Activated CD4-positive, alpha-beta T cell treated with anti-CD3 and anti-CD28 coated beads for 24 hours (primary cell): ENCODE measurements at places on chromosomes 3 and 15.

- no peak for DNase-seq
These were observed 620 bp upstream of the PYGO1 start for GRCh38 chr15:55588815-55589115.

DNA sequence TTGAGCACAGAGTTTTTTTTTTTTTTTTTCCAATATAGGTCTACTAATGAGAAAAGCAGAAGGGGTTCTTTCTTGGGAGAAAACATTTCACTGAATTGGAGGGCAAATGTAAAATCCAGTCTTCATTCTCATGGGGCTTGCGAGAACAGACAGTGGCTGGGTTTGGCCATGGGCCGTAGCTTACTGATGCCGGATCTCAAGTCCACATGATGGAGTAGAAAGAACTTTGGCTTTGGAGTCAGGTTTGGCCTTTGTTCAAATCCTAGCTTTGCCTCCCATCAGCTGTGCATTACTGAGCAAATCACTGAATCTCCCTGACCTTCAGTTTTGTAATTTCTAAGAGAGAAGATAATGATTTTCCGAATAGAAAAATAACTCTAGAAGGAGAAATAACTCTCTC, 59.7 kb downstream of the LMCD1 start:
- no peak for DNase-seq

GRCh38 chr3:74295479-74295878, 319.0 kb downstream of the CNTN3 start:
- no peak for DNase-seq

DNA sequence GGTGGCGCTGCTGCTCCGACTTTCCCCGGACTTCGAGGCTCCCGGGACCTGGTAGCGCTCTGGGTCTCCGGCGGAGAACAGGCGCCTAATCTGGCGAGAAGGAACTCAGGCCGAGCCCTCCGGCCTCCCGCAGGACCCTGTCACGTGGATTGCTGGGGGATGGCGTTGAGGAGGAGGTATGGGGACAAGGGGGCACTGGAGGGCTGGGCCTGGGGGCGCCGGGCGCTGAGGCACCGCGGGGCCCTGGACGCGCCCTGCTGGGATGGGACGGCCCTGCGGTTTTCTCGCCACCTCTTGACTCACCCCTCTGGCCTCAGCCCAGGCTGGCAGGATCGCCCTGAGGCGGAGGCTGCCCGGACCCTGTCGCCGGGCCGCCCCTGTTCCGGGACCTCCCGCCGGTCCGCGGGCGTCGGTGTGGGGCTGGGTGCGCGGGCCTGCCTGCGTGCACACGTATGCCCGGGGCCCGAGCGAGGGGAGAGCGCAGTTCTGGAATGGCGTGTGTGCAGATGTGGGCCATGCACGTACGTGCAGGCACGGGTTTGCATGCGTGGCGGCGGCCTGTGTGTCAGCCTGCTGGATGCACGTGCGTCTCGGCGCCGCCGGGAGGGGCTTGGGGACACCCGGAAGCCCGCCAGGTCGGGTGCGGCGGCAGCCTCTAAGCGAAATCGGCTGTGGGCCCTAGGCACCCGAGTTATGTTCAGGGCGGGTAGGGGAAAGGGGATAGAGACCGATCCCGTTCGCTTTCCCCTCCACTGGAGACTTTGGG, 752 bp downstream of the C15orf39 start:
- peak; percentile 64 for DNase-seq

- DNase-seq: no peak
These were observed 138.9 kb downstream of the CACNA1D start for GRCh38 chr3:53633197-53633787.

DNA sequence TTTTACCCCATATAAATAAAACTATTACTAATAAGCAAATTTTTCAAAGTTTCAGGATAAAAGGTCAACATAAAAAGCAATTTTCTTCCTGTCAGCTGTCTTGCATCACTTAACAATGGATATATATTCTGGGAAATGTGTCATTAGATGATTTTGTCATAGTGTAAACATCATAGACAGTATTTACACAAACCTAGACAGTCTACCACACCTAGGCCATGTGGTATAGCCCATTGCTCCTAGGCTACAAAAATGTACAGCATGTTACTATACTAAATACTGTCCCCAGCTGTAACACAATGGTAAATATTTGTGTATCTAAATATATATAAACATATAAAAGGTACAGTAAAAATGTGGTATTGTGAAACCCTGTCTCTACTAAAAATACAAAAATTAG, 156.7 kb downstream of the ANO10 start:
- DNase-seq: no peak

DNA sequence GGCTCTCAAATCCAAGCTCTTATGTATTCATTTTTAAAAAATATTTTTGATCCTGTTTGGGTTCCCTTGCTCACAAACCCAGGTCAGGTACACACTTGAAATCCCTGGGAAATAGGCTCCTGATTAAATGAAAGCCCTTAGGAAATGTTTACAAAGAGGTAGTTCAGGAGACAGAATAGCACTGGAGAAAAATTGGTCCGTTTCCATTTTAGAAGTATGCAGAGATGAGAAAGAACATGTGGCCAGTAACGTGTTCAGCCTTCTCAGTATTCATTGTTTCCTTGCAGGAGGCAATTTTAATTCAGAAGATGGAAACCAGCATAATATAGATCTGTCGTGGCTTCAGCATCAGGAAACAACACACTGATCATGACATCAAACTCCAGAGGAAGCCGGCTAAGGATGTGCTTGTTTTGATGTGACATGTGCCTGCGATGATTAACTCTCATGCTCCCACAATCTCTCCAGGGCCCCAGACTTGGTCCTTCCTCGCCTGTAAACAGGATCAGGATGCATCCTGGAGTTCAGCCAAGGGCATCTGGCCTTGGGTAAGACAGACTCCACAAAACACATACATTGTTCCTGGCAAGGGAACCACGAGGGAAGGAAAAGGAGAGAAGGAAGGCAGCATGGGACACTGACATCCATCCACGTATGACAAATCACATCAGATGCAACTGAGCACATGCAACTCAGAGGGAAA, 350.5 kb upstream of the THBS1 start:
- no peak for DNase-seq

- no peak for DNase-seq
These were observed 88.2 kb downstream of the FAM43A start for GRCh38 chr3:194773771-194774455.

- no peak for DNase-seq
These were observed 816.4 kb downstream of the ROBO1 start for GRCh38 chr3:78951342-78951945.

DNA sequence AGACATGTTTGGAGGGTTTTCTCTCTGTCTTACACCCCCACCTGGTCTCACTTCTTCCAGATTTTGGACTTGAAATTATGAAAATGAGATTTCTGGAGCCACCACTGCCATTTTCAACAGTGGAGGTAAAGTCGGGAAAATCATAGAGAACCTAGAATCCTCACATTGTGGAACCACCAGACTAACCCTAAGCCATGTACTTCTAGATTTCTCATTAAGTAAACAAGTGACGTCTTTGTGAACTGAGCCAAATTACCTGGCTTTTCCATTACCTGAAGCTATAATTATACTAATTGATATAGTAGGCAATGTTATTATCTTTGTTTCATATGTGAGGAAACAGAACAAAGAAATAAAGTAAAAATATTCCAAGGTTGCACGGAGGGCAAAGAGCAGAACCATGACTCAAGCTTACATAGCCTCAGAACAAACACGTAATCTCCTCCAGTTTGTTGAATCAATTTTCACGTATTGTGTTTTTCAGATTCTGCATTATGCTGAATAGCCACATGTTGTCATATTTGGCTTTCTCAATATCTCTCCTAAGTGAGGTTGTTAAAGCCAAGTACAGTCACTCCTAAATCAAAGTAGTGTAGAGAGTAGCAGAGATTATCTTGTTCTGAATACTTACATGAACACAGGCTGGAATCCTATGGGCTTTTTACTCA, 101.3 kb upstream of the CMC1 start:
- no peak for DNase-seq

GRCh38 chr3:160455846-160456245, 6.3 kb upstream of the TRIM59 start:
- no peak for DNase-seq

- DNase-seq: no peak
These were observed 455.2 kb upstream of the ARPP21 start for GRCh38 chr3:35183927-35184675.

GRCh38 chr3:183534249-183534648, 21.3 kb downstream of the KLHL6 start:
- no peak for DNase-seq

DNA sequence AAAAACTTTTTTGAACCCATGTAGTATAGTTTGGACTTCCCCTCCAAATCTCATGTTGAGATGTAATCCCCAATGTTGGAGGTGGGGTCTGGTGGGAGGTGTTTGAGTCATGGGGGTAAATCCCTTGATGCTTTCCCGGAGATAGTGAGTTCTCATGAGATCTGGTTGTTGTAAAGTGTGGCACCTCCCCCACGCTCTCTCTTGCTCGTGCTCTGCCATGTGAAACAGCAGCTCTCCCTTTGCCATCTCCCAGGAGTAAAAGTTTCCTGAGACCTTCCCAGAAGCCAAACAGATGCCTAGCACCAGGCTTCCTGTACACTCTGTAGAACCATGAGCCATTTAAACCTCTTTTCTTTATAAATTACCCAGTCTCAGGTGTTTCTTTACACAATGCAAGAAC, 16.0 kb upstream of the RNU6-1 start:
- no peak for DNase-seq

DNA sequence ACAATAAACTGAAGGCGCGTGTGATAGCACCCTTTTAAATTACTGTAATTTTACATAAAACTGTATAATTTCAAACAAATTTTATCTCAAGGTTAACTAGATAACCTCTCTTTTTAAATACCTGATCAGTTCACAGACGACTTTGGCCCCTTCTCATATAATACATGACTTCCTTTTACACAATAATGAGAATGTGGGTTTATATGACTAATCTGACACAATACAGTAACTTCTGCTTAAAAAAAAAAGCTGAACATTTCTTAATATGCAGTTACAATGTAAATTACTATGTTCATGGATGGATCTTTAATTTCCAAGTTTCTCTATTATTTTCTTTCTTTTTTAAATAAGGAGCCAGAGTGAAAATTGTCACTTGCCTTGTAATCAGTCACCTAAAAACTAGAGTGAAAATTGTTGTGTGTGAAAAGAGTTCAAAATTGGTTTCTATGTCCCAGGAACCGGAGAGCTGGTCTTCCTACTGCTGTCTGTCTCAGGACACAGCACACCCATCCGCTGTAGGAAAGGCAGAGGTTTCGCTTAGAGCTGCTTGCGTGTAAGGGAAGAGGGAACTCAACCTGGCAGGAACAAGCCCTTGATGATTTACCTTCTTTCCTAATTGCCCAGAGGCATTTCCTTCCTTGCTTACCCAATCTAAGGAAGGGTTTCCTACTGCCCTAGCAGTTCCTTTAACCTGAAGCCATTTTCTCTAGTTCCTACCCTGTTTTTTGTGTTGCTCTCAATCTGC, 33.3 kb downstream of the PLD1 start:
- DNase-seq: no peak

GRCh38 chr3:36210840-36211651, 169.3 kb upstream of the STAC start:
- DNase-seq: no peak

GRCh38 chr3:133880287-133880686, 15.4 kb downstream of the RAB6B start:
- no peak for DNase-seq

- no peak for DNase-seq
These were observed 237.4 kb downstream of the TLE3 start for GRCh38 chr15:69860321-69860720.

GRCh38 chr3:128573707-128574162, 76.9 kb downstream of the RPN1 start:
- no peak for DNase-seq

DNA sequence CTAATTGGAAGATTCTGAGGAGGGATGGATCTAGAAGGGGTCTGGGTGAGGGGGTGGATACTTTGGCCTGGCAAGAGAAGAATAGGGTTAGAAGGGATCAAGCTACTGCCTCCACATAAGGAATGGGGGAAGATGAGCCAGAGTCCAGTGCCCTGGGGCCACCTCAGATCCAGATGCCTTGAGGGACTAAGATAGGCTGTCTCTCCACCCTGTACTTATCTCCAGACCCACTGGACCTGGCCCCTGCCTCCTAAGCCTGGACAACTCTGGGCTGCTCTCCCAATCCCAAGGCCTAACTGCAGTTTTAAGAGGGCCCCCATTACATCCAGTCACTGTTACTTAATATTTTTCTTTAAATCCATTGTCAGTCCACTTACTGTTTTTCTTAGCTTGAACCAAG, 2.0 kb downstream of the DVL3 start:
- no peak for DNase-seq

DNA sequence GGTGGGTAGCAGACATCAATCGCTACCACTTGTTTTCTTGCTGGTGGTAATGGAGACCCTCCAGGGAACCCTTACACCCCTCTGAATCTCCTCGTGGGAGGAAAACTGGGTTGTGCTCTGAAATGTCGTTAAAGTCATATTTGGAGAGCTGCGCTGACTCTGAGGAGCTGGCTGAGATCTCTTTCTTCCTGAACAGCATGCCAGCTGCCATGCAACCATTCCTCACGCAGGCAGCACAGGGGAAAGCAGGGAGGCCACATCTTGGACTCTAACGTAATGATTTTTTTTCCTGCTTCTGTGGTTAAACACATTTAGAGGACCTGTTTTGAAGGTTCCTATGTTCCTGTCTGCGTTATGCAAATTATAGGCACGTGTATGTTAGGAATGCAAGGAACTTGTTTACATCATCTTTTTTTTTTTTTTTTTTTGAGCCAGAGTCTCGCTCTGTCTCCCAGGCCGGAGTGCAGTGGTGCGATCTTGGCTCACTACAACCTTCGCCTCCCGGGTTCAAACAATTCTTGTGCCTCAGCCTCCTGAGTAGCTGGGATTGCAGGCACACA, 156.7 kb downstream of the TJP1 start:
- no peak for DNase-seq

DNA sequence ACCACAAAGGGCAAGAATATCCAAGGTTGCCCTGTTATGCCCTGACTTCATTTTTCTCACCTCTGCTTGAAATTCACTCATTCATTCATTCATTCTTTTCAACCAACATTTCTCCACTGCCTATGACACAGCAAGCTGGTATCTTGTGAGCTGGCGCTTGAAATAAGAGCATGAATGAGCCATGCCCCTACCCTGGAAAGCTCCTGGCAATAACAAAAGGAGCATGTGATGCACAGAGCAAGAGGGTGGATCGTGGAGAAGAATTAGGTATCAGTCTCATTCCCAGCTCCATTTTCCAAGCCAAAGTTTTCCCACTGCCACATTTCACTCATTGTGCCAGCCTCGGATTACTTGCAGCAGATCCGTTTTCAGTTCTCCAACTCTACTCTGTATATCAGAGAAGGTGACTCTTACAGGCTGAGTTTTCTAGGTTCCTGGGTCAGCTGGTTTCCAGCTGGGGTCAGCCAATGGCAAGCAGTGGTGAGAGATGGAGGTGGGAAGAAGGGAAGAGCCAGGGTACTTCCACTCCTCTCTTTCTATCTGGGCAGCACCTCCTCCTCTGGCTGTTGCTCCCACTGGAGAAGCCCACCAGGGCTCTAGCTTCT, 144.8 kb downstream of the SUCLG2 start:
- DNase-seq: no peak

DNA sequence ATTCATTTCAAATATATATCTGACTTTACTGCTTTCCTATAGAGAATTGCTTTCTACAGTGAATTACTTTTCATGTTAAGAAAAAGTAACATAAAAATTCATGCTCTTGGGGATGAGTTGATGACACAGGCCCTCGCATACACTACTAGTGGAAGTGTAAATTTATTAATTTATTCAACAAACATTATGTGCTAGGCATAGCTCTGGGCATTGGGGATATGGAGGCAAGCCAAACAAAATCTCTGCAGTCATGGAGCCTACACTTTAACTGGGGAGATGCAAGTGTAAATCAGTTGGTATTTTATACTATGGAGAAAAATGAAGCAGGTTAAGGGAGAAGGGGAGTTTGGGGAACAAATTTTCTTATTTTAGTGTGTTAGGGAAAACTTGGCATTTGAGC, 340.7 kb downstream of the RAP2B start:
- no peak for DNase-seq
